ENCODE measurements at places on chromosomes 3 and 15.

DNA sequence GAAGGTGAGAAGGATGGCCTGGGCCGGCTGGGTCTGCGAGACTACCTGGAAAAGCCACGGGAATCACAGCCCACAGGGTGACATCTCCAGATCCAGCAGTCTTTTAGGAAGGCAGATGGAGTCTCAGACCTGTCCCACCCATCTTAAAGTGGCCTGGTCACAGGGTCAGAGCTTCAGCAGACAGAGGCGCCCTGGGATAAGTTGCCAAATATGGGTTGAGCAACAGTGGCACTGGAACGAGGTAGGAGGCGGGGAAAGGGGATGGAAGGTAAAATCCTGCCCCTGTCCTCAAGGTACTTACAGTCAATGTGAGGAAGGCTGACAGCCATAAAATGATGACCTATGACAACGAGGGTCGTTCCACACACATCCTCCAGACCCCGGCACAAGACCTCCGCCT, 80.7 kb downstream of the LIPC start:
- DNase-seq: no peak

DNA sequence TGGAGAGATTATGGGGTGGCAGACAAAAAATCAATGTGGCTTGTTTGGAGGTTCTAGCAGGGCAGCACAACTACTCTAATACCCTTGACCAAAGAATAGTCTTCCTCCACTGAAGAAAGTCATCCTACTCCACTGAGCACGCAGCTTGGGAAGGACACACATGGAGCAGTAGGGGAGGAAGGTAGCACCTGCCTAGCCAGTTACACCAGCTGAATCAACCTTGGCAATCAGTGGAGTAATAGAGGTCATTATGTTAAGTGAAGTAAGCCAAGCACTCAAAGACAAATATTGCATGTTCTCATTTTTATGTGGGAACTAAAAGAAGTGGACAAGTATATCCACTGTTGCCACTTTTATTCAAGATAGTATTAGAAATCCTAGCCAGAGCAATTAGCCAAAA, 555.8 kb upstream of the ALCAM start:
- DNase-seq: no peak

- DNase-seq: peak; percentile 36
Measured at GRCh38 chr3:108486941-108487340, 23.5 kb downstream of the MYH15 start.

GRCh38 chr15:100169615-100170290, 172.0 kb downstream of the ADAMTS17 start:
- no peak for DNase-seq

GRCh38 chr3:111571282-111571681, 23.9 kb downstream of the ZBED2 start:
- DNase-seq: no peak

- DNase-seq: no peak
Measured at GRCh38 chr3:148175214-148175613, 522.5 kb upstream of the AGTR1 start.

DNA sequence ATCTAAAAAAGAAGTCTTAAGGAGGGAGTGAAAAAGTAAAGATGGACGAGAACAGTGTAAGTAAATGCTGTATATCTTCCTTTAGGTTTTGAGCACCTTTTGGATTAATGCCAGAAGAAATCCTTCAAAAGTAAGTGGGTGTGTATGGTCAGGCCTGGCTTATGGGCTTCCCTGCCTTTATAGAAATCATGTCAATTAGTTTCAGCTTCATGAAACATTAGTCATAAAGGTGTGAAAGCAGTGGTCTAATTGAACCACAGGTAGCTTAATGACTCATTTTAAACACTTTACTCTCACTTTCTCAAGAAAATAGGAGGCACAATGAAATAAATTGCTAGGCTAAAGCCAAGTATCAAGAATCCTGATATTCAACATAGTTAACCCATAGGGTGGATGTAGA, 467.4 kb upstream of the DPPA4 start:
- DNase-seq: no peak

DNA sequence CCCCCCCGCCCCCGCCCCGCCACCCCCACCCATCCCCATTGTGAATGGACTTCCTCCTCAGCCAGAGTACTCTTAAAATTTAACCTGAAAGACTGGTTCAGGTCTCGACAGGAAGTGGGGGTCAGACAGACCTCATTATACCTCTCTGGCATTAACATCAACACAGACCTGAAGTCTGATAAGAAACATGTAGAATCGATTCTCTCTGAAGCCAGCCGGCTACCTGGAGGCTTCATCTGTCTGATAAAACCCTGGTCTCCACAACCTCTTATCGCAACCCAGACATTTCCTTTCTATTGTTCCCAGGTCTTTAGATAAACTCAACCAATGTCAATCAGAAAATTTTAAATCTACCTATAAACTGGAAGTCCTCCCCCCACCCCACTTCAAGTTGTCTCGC, 42.6 kb downstream of the SLCO2A1 start:
- DNase-seq: no peak

GRCh38 chr15:29207758-29208108, 61.9 kb downstream of the NSMCE3 start:
- DNase-seq: no peak

DNA sequence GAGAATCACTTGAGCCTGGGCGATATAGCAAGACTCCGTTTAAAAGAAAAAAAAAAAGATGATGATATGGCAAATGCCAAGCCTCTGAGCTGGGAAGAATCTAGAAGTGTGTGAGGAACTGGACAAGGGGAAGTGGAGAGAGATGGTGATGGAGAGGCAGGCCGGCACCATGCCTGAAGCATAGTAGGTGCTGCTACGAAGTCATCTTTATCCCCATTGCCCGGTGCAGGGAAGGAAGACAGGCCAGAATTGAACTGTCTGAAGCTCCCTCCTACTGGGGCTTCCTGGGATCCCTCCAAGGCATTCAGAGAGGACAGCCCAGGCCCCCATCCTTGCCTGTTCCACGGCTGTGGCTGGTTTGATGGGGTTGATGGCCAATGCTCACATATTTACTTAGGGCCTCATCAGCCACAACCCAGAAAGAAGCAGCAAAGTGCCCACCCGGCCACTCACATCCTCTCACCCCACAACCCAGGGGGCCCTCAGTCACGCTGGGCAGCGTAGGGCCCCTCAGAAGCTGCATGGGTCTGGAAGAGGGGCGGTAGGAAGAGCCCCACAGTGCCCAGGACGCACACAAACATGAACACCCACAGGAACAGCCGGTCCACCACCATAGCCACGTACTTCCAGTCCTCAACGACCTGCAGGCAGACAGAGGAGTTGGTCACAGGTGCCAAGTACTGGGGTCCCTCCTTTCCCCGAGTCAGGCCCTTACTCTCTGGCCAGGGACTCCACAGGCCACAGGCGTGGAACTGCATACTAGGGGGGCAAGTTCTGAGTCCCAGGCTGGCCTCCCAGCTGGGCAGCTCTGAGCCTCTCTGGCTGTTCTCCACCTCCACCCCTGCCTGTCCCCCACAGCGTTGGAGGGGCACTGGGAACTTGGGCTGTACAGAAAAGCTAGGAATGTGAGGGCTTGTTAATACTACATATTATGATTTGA, 4.1 kb upstream of the CHRNA3 start:
- DNase-seq: no peak

DNA sequence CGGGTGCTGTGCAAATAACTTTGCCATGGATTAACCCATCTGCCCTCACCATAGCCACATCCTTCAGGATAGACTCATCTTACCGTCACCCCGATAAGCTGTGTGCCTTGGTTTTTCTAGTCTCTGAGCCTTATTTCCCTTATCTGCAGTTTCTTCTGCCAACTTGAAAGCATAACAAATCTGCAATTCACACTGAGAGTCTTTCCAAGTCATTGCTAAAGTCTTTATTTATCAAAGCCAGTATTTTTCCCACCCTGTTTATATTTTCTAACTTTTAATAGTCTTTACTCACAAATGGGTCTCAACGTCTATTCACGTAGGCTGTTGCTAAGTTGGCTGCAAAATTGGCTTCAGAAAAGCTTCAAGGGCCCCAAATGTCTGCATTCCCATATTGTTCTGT, 61.6 kb upstream of the SUCLG2 start:
- no peak for DNase-seq

GRCh38 chr3:59746585-59746984, 696.8 kb upstream of the CFAP20DC start:
- DNase-seq: no peak

DNA sequence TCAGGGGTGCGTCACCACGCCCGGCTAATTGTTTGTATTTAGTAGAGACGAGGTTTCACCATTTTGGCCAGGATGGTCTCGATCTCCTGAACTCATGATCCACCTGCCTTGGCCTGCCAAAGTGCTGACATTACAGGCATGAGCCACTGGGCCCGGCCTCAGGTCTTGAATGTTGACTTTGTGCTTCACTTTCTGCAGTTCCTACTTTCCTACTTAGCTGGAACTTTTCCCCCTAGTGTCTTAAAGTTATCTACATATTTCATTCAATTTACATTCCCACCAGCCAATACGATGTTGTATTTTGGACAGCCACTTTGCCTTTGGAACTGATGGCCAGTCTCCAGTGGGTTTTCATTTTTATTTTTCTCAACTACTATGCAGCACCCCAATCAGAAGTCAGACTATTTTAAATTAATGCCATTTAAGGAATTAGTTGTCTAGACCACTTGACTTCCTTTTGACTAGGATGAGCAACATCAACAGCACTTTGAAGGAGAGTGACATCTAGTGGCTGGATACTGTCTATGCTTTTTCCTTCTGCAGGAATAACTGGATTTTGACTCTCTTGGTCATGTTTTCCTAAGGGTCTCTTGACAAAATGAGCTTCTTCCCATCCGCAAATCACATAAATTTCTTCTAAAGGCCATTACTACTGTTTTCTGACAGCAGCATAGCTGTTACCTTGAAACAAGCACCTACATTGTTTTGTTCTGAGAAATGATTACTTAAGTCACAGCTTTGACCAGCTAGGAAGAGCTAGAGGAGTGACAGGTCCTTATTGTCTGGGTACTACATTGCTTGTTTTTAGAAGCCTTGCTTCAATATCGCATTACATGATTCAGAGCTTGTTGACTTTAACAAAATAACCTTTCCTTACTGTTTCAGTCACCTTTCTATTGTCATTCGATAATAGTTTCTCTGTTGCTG, 140.2 kb downstream of the ITPR1 start:
- DNase-seq: no peak

GRCh38 chr3:188434594-188434993, 280.6 kb downstream of the LPP start:
- no peak for DNase-seq

DNA sequence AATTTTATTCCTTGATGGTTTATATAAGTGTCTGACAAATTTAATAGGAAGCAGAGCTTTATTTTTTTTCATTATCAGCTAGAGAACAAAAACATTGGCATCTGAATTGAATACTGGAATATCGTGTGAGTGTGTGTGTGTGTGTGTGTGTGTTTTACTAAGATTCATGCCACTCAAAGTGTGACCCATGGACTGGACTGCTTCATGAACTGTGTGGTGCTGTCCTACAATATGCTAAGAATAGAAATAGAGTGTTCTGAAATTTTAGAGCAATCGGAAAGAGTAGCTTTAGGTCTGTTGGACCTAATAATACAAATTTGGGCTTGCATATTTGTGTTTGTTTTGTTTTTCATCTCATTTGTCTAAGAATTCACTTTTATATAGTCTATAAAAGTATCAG, 89.6 kb downstream of the MITF start:
- no peak for DNase-seq

- peak; percentile 58 for DNase-seq
Measured at GRCh38 chr3:197584733-197585132, 29.0 kb upstream of the BDH1 start.

DNA sequence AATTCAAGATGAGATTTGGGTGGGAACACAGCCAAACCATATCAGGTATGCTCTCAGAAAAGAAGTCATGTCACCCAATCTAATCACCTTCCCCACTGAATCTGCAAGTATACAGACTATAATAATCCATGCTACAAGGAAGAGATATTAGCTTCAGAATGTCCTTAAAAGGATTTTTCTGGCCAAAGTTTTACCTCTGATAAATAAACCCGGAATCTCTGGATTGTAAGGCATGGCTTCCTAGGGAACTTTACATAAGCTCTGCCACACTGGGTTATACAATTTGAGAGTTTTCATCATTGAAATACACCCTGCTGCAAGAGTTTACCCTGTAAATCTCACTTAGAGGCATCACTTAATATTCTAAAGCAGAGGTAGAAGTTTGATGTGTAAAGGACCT, 330.5 kb upstream of the KCNMB2 start:
- no peak for DNase-seq

DNA sequence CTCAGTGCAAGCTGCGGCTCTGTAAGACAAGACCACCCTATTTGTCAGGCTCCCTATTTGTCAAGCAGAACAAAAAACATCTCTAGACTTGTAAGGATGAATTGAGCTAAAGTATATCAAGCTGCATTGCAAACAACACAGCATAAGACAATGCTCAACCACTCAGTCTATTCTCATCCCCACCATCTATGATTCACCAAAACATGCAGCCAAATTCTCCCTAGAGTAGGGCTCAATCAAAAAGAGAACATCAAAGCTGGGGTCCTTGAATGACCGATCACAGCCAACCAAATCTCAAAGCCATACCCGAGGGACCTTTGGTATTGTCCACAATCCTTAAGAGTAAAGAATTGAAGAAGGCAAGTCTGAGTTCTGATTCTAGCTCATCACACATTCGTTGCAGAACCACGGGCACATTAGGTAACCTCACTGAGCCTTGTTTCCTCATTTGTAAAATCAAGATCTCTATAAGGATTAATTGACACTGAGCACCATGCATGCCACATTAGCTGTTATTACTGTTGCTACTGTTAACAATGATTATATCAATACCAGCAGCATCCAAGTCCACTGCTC, 31.2 kb downstream of the RFTN1 start:
- DNase-seq: no peak

DNA sequence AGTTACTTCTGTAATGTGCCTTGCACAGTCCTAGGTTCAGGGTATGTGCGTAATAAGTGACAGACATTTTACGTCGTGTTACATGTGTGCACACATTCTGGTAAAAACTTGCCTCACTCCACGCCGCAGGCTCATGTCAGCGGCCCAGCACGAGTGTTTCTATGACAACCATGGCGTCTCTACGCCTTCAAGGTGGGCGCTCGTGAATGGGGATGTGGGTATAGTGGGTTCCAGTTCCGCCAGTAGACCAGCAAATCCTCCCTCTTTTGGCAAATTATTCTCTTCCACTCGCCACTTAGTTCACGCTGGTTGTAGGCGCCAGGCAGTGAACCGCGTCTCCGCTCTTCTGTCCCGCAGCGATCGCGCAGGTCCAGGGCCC, 40.3 kb downstream of the CHST14 start:
- no peak for DNase-seq

DNA sequence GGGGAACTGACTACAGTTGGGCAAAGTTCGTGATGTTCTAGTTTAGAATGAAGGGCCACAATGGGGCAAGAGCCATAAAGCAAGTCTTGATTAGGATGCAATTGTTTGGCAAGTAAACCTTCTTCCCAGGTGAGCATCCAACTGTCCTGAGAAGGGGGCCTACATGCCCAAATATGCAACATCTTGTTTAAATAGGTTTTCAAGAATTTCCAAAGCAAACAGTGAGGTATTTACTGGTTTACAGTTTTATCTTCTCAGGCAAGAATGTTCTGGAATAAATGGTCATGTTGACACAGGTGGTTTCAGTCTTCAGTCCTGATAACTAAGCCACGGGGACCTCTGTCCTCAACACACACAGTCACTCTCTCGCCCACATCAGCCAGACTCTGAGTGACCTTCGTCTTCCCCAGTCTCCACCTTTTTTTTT, 90.3 kb upstream of the FAM174B start:
- no peak for DNase-seq
